ENCODE measurements at places on chromosomes 6 and 20.

DNA sequence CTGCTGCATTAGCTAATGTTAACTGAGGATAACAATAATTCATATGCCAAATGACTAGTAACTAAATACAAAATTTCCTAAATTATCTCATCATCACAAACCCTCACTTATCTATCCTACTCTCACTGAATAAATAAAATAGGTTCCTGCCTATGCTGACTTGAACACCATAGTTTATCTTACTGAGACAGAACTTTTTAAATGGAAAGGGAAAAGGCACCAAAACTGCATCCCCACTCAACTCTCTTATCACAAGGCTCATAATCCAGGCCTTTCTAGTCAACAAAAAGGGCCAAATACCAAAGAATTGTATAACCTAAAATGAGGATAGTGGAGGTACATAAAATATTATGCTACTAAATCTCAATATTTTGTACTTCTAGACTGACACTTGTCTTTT is 23.1 kb downstream of the OSTM1 start:
- no peak for DNase-seq

DNA sequence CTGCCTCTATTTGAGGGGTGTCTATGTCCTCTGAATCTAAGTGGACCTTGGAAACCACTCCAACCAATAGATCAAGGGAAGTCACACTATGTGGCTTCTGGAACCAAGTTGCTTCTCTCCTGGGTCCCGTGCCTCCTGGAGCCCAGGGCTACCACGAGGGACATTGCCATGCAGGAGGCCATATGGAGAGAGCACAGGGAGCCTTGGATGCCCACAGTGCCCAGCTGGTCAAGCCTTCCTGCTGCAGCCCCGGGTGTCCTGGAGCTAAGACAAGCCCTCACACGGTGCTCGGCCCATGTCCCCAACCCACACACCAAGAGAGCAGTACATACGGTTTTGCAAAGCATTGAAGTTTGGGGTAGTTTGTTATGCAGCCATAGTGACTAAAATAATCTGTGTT is 231.6 kb downstream of the SYNDIG1 start:
- peak; percentile 31 for DNase-seq

- no peak for DNase-seq
These were observed 12.0 kb upstream of the TXNDC5 start for GRCh38 chr6:7922596-7922995.

DNA sequence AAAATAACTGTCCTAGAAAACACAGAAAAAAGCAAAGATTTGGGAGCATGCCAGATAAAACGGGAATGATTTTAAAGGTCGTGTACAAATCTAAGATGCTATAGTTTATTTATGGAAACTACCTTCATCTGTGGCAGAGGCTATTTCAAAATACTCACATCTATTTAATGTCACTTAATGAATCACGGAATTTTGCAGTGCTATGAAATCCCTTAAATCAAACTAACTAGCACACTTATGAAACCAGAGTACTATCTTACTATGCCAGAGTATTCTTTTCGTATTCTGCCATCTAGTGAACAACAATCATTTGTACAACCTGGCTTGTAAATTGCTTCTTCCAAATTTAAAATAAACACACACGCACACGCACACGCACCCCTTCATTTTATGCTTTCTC is 77.9 kb upstream of the BMP5 start:
- no peak for DNase-seq

DNA sequence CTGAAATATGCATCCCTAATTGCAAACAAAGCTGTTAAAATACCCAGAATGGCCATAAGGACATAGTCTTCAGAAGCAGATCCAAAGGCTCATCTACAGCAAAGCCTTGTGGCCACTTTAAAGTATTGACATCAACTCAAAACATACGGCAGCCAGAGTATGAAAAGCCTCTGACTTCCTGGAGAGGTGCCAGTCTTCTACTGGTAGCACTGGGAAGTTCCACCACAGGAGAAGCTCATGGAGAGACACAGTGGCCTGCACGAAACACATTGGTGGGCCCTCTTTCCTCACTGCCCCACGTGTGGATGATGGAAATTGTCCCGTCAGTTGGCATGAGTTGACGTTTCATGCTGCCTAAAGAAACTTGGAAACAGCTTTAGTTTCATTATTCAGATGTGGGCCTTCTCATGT is 202.6 kb upstream of the HEY2 start:
- no peak for DNase-seq

DNA sequence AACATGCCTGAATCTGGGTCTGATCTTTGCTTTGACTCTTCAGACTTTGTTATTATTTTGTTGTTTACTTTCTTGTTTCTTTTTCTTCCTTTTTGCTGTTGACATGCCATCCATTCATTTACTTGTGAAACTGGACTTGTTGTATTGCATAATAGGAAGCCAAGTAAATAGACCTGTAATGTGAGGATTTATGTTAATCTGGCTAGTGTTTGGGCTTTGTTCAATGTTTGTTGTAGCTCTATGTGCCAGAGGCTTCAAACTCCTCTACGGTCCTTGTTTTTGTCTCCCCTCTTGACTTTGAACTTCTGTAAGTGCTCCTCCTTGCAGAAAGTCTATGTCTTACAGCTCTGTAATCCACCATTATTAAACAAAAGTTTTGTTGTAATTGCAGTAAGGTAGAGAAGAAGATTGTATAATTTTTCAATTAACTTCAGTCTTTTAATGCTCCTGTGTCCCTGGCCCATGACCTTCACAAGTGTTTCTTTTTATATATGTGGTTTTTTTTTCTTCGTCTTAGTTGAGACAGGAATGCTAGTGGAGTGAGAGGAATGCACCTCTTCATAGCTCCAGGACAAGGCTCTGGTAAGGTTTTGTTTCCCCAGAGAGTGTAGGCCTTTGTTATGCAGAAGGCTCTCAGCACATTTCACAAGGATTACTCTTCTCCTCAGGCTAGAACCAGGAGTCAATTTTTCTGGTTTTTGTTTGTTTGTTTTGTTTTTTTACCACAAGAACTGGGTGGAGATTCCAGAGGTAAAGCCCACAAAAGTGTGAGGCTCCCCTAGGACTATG is 1061.8 kb upstream of the CITED2 start:
- peak; percentile 86 for DNase-seq

GRCh38 chr20:18524646-18525045 is 16.9 kb downstream of the SEC23B start:
- no peak for DNase-seq

- no peak for DNase-seq
These were observed 95.4 kb downstream of the WASF1 start for GRCh38 chr6:110083875-110084585.

GRCh38 chr6:142045380-142046278 is 87.1 kb upstream of the GJE1 start:
- no peak for DNase-seq

GRCh38 chr6:41921712-41921998 is 356 bp downstream of the BYSL start:
- no peak for DNase-seq
